Stimulated activated CD4-positive, alpha-beta T cell treated with anti-CD3 and anti-CD28 coated beads, Interleukin-12 subunit alpha, Interleukin-12 subunit beta, amount 100 ng/mL, for 24 hours (primary cell): ENCODE measurements at places on chromosomes 12 and 14.

DNA sequence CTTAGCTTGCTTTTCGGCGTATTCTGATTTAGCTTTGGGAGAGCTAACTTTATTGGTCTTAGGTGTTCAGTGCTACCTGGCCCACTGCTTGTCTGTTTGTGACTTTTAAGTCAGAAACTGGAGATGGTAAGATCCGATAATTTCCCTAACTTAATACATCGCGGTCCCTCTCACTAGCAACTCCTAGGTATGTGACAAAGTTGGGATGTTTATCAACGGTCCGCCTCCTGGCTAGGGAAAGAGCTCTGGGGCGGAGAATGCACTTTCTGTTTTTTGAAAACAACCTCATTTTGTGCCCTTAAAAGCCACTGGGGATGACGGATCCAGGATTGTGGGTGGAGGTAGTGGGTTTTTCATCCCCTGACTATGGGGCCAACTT, 1.2 kb downstream of the CDKN1B start:
- no peak for DNase-seq

- DNase-seq, result no peak
Measured at GRCh38 chr12:30023186-30023585, 239.4 kb upstream of the TMTC1 start.

- no peak for DNase-seq
Measured at GRCh38 chr12:77855548-77855947, 24.9 kb downstream of the NAV3 start.

DNA sequence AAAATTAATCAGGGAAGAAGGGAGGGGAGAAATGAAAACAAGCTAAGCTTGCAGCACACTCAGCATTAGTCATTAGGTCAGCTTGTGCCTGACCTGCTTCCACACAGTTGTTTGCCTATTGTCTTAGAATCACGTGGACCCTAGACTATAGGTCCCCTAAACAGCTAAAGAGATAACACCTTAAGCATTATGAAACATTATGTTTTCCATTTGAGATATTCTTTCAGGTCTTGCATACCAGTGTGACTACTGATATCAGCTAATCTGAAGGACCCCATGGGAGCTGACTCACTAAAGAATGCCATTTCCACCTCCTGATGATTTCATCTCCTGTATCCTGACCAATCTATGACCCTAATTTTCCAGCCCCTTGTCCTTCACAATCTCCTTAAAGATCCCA, 154.1 kb upstream of the FUT8 start:
- DNase-seq, result no peak

DNA sequence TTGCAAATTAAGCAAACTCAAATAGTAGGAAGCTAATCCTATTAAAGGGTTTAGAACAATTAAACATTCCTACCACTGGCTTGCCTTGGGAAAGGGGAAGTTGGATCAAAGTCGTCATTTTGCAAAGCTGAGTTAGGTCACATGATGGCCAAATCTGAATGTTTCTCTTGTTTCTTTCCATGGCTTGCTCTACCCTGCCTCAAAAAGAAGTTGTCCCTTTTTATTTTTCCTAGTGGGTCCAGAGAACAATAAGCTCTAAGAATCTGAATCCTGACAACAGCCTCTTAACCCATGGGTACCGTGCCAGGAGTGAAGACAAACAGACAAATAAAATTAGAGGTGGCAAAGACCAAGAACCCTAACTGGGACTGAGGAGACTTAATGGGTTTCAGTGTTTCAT, 26.2 kb upstream of the NPFF start:
- DNase-seq, result no peak
